Stimulated activated CD8-positive, alpha-beta memory T cell treated with anti-CD3 and anti-CD28 coated beads, Interleukin-7, amount 100 ng/mL, for 1 hour (primary cell): ENCODE measurements at places on chromosomes 16 and 17.
A peak's percentile ranks its signal among the peaks of the same experiment; 100 is the strongest.

DNA sequence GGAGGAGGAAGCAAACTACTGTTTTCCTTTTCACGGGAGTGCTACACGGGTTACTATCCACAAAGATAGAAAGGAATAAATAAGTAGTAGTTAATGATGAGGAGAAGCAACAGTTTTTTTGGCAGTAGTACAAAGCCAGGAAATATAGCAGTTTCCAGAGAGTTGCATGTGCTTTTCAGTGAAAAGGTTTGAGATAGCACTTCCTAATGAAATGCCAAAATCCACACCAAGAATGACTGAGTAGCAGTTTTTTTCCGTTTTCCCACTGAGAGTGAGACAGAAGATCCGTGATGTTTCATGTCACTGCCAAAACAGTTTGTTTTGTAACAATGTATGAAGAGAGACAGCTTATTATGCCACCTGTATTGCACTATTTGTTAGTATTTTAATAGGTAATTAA lies 129.1 kb downstream of the STX8 start:
- no peak for DNase-seq

DNA sequence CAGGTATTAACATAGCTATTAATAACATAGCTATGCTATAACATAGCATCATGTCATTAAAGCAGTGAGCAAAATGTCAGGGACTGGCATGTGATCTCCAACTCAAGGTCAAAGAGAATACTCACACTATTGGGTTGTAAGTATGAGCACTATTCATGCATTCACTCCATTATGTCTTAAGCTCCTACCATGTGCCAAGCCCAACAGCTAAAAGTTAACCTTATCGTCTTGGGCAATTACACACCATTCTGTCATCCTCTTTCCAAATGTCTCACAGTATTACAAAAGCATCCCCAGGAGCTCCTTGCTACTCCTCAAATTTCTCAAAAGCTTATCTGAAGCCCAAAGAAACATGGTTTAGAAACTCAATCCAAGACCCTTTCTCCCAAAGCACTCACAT lies 22.0 kb upstream of the NOG start:
- DNase-seq, result no peak

GRCh38 chr17:63276821-63277220 lies 169.3 kb downstream of the CYB561 start:
- no peak for DNase-seq

GRCh38 chr17:79141578-79142355 lies 67.1 kb downstream of the ENGASE start:
- no peak for DNase-seq

- DNase-seq, result no peak
Measured at GRCh38 chr16:27346819-27347218, 33.0 kb downstream of the IL4R start.

DNA sequence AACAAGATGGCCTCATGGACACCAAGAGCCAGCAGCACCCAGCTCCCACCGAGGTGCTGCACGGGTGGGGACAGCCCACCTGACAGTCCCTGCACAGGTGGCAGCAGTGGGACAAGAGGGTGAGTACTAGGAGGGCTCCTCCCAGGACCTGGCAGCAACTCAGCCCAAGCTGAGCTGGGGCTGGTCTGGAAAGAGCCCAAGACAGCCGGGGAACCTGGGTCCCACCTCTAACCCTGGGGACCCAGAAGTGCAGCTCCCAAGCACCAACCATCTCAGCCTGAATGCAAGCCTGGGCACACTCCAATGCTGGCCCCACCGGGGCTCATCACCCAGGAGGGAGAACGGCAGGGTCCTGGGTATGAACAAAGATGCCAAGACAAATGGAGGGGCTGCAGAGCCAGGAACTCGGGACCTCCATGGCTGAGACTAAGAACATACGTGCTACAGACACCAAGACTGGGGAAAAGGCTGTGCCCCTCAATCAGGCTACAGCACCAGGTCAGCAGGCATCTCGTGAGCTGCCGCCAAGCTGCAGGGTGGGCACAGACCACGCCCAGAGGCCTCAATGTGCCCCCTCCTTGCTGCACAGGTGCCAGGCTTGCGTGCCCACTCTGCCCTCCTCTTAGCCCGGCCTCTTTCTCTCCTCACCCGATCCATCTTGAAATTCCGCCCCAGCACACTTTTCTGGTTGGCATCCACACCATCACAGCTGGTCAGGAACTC lies 37.5 kb upstream of the GSG1L start:
- DNase-seq, result no peak

- DNase-seq, result no peak
Measured at GRCh38 chr17:54992797-54993639, 24.5 kb downstream of the STXBP4 start.

GRCh38 chr16:74216319-74216718 lies 80.3 kb upstream of the PSMD7 start:
- no peak for DNase-seq

- DNase-seq, result no peak
Measured at GRCh38 chr17:77721846-77722160, 236.7 kb upstream of the TNRC6C start.

GRCh38 chr17:40122999-40123810 lies 1.4 kb downstream of the MSL1 start:
- DNase-seq, result no peak

GRCh38 chr16:57391708-57392107 lies 12.9 kb upstream of the CCL17 start:
- DNase-seq, result no peak

DNA sequence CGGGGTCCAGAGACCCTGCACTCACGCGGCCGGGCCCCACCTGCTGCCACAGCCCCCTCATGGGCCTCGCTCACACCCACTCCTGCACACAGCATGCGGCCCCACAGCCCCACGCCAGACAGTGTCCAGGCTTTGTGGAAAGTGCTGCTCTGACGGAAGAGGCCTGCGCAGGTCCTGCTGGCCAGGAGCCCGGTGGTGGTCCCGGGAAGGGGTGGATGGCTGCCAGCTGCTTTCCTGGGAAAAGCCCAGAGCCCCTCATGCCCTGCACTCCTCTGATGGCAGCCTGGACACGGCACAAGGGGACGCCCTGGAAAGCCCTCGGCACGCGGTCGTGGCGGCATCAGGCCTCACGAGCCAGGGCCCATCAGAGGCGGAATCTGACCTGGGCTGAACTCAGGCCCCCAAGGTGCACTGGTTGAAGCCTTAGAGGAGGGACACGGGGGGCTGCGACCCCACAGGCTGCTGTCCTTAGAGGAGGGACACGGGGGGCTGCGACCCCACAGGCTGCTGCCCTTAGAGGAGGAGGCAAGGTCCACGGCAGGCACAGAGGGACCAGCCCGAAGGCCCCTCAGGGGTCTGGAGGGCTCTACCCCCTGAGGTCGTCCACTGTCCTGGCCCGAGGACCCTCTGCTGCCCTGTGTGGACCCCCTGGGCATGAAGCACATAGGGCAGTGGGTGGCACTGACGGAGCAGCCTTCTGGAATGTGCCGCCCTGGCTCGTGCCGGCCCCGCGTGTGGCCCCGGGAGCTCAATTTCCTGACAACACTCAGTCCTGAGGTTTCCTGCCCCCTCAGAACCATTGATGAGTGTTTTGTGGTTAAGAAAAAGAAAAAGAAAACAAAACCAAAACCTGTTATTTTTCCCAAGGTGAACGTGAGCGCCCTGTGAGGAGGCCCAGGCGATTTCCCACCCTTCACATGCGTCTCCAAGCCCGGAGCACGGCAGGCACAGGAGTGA lies 22.1 kb downstream of the SOX8 start:
- no peak for DNase-seq

DNA sequence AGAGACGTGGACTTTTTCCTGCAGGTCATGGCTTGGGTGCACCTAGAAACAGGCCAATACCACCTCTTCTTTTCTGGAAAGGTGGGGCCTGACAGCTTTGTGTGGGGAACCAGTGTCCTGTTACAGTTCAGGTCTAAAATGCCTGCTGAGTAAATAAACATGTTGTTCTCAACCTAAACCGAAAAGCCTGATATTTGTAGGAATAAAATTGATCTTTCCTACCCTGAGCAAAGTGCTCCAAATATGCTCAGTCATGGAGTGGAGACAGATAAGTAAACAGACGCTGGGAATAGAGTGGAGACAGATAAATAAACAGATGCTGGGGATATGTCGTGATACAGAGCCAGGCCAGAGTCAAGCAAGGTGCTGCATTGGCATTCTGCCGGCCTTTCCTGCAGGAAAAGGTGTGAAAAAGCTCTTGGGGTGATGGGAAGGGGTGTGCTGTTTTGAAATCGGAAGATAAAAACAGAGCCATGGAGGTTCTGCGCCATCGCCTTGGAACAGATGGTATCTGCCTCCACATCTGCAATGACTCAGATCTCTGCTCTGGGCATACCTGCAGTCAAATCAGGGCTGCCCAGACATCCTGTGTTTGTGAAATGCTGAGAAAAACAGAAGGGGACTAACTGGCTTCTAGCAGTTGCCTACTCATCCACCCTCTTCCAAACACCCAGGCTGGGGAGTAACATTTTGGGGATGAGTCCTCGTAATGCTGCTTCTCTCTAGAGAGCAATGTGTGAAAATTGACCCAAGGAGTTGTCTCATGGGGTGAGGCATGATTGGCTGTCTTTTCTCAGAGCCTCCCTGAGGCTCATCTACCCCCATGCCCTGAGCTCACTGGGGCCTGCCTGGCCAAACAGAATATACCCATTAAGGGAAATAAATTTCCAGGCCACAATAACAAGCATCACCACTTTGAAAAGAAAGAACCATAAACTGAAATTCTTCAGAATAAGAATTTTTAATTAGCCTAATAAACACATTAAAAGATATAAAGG lies 16.8 kb upstream of the TRPV2 start:
- no peak for DNase-seq

DNA sequence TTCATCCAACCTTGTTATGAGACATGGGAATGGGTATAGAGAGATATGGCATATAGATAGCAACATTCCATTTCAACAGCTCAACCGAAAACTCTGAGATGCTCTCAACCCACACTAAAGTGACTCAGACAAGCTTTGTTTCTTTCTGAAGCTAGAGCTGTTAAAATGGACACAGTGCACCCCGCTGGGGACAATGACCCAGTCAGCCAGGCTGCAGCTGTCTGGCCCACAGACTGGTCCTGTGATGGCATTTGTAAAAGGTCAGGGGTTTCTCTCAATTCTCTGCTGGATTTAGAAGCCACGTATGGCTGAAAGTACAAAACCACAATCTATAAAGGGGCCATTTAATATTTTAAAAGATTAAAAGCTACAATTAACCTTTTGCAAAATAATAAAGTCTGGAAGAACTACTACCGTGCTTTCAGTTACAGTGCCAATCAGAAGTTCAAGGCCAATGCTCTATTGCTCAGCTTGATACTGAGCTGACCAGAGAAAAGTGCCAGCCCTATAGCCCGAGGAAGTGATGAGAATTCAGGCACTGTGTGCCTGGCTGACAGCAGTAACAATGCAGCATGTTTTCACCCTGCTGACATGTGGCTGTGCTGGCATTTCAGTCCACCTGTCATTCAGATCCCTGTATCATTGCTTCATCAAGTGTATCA lies 60.2 kb downstream of the TEX2 start:
- no peak for DNase-seq

DNA sequence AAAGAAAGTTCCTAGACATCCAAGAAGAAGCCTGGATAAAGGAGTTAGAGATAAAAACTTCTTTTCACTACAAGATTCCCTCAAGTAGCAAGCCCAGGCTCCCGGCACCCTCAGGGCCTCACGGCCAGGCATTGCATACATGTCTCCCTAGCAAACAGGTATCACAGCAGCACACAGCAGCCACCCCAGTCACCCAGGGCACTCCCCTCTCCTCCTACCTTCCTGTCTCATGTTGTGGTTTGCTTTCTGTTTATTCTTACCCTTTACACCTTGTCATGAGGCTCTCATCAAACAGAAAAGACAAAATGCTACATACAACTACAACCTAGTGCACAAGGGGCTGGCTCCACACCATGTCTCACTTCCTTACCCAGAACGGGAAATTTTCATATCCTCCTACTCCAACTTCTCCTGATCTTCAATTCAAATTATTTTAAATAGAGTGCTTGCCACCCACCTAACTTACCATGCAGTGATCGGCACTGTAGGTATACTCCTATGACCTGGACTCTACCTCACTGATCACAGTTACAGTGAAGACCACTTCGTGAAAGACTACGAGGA lies 42.7 kb downstream of the XPO6 start:
- DNase-seq, result no peak

GRCh38 chr17:70230850-70231640 lies 61.7 kb downstream of the KCNJ2 start:
- DNase-seq, result no peak

- no peak for DNase-seq
Measured at GRCh38 chr16:88482630-88483391, 29.7 kb downstream of the ZFPM1 start.

DNA sequence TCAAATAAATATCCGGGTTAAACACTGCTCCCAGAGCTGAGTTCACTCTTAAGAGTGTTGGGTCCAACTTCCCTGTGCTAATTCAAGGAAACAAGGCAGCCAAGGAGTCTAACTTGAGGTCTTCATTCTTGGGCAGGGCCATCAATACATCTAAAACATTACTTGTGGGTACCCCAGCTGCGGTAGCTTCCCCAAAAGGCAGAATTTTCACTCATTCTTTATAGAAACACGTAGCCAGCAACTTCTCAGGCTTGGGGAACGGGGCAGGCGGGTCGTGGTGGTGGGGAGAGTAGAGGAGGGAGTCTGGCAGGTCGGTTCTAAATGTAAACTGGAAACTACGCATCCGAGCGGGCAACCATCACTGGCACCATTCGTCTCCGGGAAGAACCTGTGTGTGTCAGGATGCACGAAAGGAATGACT lies 666 bp upstream of the METTL9 start:
- DNase-seq, result peak; percentile 5

- no peak for DNase-seq
Measured at GRCh38 chr17:4038076-4038475, 73.8 kb upstream of the ATP2A3 start.

GRCh38 chr17:82524540-82524939 lies 5.0 kb downstream of the FOXK2 start:
- DNase-seq, result no peak

GRCh38 chr17:79809530-79810129 lies 12.8 kb upstream of the CBX8 start:
- DNase-seq, result no peak
